ENCODE measurements at places on chromosomes 12 and 14.
A peak's percentile ranks its signal among the peaks of the same experiment; 100 is the strongest.

DNA sequence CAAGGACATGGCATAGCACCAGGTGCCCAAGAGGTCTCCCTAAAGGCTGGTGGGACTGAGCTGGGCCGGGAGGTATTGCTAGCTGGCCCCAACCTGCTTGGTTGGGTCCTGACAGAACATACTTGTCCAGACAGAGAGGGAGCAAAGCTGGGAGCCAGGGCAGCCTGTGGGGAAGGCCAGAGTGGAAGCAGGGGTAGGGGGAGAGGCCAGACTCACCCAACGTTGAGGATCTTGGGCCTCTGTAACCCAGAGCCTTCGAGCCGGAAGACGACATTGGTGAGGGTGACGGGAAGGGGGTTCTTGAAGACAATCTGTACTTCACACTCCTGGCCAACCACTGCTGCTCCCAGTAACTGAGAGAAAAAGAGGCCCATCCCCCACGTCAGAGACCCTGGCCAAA lies 9.0 kb downstream of the TGM1 start:
- no peak for DNase-seq

DNA sequence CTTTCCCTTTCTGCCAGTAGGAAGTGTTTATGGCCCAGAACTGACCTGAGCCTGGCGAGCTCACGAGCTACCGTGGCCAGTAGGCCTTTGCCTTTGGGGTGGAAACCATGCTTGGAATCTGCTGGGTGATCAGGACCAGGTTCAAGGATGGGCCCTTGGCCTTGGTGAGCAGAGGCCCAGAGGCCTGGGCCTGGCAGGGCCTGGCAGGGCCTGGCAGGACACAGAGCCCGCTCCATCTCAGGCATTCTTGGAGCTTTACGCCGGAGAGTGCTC lies 184.8 kb upstream of the RTL1 start:
- no peak for DNase-seq

GRCh38 chr12:114136631-114137030 lies 170.5 kb upstream of the RBM19 start:
- no peak for DNase-seq

- DNase-seq: no peak
Measured at GRCh38 chr12:46218322-46219095, 50.3 kb downstream of the SLC38A1 start.

GRCh38 chr14:102212356-102212755 lies 72.7 kb downstream of the WDR20 start:
- DNase-seq: no peak

- no peak for DNase-seq
Measured at GRCh38 chr14:96999654-97000155, 202.5 kb downstream of the VRK1 start.

DNA sequence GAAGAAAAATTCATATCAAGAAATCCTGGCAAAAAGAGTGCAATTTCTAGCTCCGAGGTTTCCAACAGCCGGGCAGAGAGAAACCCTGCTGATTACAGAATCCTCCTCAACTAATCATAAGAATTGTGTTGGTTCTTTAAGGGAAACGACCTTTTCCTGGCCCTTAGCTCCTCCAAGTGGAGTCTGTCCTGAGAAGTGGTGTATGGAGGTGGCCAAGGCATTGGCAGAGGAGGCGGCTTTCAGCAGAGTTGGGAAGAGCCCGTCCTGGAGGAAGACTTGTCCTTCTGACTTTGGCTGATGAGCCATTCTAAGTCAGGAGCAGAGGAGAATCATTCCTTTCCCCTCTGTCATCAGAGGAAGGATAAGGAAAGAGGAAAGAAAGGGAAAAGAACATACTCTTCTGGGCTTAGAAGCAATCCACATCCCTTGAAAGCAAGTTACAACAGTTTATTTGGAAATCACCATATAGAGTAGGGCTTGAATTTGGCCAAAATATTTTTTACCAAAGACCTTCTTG lies 46.5 kb upstream of the PTCSC3 start:
- no peak for DNase-seq

DNA sequence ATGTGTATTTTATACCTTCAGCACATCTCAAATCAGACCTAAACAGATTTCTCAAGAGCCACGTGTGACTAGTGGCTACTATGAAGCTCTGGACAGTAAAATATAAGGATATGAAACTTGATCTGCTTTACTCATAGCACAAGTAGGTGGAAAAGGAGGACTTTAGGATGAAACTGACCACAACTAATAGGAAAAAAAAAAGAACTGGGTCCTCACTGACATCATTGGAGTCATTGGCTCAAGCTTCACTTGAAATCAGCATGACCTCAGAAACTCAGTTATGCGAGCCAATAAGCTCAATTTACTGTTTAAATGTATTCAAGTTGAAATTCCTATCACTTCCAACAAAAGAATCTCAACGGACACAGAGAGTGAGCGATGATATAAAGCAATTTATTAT lies 34.1 kb upstream of the CIT start:
- no peak for DNase-seq

- no peak for DNase-seq
Measured at GRCh38 chr14:47102472-47102871, 450.9 kb upstream of the RPL10L start.

- no peak for DNase-seq
Measured at GRCh38 chr12:64072916-64073575, 149.1 kb downstream of the KICS2 start.

DNA sequence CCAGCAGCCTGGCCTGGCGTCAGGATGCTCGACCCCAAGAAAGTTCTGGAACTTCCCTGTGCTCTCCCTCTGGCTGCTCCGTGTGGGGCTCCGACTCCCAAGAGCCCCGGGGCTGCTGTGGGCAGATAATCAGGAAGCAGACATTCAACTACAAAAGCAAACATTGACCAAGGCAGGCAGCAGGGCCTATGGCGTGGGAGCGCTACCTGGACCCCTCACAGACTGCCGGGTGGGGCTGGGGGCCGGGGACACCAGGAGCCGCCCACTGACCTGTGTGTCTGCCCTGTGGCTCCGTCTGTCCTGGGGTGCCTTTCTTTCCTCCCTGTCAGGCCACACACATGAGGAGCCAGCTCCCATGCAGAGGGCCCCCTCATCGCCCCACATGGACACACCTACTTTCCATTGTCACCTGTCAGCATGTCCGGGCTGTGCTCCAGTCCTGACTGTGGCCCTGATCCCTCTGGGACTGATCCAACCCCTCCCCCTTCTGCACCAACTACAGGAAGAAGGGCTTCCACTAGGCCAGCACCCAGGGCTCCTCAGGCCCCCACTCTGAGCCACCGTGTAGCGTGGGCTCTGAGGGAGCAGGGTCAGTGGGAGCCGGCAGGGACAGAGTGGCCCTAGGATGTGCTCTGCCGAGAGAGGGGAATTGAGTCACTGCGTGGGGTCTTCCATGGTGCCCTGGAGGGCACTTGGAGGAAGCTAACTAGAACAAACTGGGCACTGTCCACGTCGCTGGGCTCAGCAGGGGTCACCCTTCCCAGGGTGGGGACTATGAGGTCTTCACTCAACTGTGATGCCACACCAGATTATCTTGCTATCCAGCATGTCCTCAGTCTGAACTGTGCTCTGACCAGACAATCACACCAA lies 215.4 kb upstream of the C14orf180 start:
- DNase-seq: no peak

GRCh38 chr12:58925751-58926150 lies 5.4 kb upstream of the LRIG3 start:
- DNase-seq: no peak

- no peak for DNase-seq
Measured at GRCh38 chr12:10182354-10183049, 3.7 kb downstream of the TMEM52B start.

DNA sequence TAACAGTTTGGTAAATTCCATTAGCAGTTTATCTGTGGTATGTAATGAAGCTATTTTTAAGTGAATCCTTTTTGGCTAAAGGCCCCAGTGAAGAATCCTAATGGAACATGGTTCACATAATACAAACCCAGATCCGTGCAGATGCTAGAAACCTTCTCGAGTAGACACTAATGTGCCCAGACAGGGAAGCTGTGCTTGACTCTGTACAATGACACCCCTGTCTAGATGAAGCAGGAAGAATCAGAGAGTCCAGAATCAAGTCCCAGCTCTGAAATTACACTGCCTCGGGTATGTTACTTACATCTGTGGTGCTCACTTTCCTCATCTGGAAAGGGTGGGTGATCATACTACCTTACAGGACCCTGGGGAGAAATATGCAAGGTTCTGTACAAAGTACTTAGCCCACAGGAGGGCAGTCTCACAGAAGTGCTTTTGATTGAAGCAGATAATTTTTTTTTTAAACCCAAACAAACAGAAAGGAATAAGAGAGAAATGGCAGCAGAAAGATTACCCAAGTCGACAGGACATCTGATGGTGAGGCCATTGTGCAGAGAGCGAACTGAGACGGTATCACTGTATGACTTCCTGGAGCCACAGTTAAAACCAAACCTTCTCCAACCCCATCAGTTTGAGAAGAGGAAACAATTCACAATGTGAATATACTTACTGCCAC lies 8.5 kb downstream of the CRACR2A start:
- DNase-seq: no peak

- DNase-seq: no peak
Measured at GRCh38 chr14:49203676-49204075, 382.5 kb downstream of the RPS29 start.

GRCh38 chr12:106120519-106121105 lies 18.1 kb downstream of the NUAK1 start:
- no peak for DNase-seq

- DNase-seq: no peak
Measured at GRCh38 chr14:65333943-65334687, 78.4 kb upstream of the FUT8 start.

GRCh38 chr12:97288531-97288930 lies 174.1 kb upstream of the RMST start:
- no peak for DNase-seq

- peak; percentile 37 for DNase-seq
Measured at GRCh38 chr12:7959701-7960121, 23.7 kb upstream of the SLC2A3 start.

DNA sequence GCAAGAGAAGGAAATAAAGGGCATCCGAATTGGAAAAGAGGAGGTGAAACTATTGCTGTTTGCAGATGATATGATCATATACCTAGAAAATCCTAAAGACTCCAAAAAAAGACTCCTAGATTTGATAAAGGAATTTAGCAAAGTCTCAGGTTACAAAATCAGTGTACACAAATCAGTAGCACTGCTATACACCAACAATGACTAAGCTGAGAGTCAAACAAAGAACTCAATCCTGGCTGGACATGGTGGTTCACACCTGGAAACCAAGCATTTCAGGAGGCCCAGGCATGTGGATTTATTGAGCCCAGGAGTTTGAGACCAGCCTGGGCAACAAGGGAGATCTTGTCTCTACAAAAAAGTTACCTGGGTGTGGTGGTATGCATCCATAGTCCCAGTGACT lies 188.7 kb upstream of the PLXNC1 start:
- no peak for DNase-seq

- no peak for DNase-seq
Measured at GRCh38 chr12:76946446-76946845, 67.6 kb upstream of the CSRP2 start.

- DNase-seq: no peak
Measured at GRCh38 chr14:32009221-32009975, 67.7 kb upstream of the ARHGAP5 start.

DNA sequence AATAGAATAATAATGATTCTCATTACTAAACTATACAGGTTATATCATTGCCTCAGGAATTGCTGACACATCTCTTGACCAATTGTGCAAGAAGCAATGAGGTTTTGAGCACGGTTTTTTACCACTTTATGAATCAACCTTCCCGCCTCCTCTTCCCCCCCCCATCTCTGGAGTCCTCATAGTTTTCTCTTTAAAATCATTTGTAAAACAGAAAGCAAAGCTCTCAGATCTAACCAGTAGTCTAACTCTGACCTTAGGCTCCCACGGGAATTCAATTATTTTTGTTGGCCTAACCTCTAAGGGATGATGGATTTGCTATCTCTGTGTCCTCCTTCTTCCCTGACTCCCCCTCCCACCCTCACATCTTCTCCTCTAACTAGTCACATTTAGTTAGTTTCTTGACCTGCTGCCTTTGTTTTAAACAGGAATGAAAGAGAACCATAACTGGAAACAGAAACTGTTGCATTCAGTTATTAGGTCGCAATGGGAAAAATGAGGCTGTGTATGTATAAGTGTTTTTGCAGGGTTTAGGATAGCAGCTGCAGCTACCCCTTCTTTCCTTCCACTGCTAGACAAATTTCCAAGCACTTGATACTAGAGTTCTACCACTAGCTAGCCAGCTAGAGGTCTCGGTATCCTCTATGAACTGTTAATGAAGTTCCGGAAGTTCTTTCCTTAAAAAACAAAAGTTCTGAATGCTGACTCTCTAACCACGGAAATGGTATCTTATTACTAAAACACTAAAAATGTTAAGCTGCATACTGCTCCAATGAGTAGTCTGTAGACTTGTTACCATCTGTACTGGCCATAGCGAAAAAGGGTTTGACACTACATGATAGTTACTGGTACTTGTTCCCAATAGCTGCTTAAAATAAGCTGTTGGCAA lies 65.4 kb downstream of the TAOK3 start:
- DNase-seq: no peak

DNA sequence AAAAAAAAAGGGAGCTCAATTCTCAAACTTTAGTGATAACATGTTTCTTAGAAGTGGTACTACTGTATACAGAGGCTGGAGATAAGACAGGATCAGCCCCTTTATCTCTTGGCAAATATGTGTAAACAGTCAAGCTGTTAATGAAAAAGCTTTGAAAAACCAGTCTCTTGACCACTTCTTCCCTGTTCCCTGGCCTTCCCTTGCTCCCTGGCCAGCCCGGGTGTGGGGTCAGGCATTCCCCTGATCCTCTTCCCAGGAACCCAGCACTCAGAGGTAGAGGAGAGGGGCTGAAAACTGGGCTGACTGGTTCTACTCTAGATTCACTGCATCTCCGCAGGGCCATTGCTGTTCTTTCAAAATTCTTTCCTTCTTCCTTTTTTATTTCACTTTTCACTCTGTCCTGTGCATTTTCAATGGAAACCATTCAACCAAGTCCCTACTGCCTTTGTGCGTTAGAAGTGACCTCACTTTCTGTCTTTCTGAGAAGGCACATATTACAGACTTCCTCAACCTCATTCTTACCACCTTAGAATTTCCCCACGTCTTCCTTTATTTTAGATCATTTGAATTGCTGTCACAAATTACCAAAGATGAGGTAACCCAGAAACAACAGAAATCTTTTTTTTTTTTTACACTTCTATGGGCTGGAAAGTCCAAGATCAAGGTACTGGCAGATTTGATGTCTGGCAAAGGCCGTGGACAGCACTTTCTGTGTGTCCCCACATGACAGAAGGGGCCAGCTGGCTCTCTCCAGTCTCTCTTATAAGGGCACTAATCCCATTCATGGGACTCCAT lies 5.7 kb downstream of the GNG2 start:
- no peak for DNase-seq

- no peak for DNase-seq
Measured at GRCh38 chr12:122944605-122945592, 21.4 kb downstream of the ABCB9 start.

DNA sequence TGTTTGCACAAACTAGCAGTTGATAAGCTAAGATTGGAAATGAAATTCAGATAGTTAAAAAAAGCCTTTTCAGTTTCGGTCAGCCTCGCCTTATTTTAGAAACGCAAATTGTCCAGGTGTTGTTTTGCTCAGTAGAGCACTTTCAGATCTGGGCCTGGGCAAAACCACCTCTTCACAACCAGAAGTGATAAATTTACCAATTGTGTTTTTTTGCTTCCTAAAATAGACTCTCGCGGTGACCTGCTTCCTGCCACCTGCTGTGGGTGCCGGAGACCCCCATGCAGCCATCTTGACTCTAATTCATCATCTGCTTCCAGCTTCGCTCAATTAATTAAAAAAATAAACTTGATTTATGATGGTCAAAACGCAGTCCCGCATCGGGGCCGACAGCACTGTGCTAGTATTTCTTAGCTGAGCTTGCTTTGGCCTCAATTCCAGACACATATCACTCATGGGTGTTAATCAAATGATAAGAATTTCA lies 335.6 kb downstream of the TMEM121 start:
- no peak for DNase-seq
